ENCODE measurements at places on chromosomes 5 and 9.

- DNase-seq: no peak
These were observed 189.0 kb downstream of the SNCAIP start for GRCh38 chr5:122501089-122501435.

DNA sequence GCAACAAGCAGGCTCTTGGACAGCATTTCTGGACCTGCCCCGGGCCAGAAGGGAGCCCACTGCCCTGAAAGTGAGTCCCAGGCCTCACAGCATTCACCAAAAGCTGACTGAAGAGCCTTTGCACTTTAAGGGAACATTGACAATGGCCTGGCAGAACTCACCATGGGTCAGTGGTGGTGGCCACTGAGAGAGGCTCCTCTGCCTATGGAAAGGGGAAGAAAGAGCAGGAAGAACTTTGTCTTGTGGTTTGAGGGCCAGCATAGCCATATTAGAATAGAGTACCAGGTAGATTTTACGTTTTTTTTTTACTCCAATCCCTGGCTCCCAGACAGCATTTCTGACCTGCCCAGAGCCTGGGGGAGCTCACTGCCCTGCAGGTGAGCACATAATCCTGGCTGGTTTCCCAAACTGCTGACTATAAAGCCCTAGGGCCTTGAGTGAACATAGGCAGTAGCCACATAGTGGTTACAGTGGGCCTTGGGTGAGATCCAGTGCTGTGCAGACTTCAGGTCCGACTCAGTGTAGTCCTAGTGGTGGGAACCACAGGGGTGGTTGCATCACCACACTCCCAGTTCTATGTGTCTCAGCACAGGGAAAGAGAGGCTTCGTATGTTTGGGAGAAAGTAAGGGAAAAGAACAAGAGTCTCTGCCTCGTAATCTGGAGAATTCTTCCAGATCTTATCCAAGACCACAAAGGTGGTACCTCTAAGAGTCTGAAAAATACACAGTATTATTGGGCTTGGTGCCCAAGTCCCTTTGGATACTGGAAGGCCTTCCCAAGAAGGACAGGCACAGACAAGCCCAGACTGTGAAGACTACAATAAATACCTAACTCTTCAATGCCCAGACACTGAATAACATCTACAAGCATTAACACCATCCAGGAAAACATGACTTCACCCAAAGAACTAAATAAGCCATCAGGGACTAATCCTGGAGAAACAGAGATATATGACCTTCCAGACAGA, 89.5 kb downstream of the TSSK1B start:
- no peak for DNase-seq

DNA sequence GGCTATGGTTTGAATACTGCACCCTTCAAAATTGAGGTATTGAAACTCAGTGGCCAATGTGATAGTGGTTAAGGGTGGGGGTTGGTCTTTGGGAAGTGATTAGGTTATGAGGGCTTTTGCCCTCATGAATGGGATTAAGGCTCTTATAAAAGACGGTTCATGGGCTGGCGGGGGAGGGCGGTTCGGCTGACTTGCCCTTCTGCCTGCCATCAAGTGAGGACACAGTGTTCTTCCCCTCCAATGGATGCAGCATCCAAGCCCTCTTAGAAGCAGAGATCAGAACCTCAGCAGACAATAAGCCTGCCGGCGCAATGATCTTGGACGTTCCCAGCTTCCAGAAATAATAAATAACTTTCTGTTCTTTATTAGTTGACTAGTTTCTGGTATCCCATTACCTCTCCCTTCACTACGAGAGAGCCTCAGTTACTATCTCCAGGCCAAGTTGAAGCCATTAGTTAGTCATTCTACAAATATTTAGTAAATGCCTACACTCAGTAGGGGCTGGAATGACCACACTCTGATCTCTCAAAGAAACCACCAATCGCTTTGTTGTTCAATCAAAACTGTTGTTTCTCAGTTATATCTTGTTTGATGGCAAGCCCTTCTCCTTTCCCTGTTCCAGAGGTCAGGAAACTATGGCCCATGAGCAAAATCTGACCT, 219.3 kb downstream of the TSSK1B start:
- no peak for DNase-seq

DNA sequence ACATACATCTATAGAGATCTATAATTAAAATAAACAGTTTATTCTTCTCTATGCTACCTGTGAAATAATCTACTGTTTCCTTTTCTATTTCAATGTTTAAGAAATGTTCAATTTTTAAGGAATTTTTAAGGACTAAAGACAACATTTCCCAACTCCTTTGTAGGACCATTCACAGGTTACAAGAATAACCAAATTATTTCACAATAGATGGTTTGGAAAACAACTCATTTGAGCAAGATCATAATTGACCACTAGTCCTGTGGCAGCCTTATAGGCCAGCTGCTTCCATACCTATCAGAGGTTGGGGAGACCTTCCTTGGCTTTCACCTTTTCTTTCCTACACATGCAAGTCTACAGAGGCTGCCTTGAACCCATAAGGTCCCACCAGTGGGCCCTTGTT, 193.7 kb downstream of the TTC39B start:
- no peak for DNase-seq

DNA sequence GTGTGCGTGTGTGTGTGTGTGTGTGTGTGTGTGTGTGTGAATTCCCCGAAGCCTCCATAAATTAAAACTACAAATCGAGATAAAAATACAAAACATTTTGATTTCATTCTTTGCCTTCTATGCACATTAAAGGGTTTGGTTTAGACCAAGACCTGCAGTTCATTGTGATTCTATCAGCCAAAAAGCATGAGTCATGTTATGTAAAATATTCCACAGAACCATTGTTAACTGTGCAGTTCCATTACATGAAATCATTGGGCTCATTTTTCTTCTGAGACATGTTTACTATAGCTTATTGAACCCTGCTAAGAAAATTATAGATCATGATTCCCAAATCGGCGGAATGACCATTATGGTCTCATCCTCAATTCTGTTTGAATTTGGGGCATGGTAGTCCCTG, 11.7 kb downstream of the CAVIN4 start:
- DNase-seq: no peak

- no peak for DNase-seq
These were observed 4.6 kb upstream of the DND1 start for GRCh38 chr5:140677947-140678346.

GRCh38 chr5:132114150-132115121, 40.8 kb downstream of the CSF2 start:
- DNase-seq: no peak

DNA sequence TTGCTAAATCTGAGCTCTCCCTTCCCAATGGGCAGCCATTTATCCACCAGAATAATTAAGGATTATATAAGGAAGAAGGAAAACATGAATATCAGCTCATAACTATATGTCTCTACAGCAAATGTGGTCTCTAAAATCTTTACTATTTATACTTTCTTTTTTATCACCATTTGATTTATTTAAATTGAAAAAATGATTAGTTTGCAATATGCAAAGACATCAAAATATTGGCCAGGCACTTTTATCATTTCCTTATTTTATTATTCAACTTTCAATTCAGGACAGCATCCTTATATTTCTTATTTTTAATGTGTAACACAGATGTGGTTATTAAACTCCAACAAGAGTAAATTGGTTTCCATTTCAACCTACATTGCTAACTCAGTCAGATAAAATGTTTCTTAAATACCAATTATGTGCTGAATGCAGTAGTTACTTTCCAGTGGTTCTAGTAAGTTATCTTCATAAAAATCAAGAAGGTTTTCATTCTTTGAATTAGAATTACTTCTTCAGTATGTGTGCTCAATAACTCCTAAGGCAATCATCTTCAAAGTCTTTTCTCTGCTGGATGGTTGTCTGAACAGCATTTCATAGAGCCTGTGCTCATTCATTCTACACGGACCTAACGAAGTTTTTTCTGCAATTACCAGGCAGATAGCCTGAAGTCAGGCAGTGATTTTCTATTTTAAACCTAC, 1148.0 kb downstream of the CDH12 start:
- DNase-seq: no peak

DNA sequence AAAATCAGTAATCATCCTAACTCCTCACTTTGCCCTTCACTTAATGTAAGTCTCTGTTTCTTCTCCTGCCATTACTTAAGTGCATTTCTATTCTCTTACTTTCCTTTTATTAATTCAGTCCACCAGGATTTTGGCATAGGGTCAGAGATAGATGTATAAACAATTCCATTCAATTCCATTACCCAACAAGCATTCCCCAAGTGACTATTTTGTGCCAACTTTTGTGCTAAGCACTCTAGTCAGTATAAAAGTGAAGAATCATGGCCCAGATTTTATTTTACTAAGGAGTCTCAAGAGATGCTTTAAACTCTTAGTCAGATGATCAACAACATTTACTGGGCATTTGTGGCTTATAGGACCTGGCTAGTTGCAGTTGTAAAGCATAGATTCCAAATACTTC, 159.3 kb downstream of the DMAC1 start:
- DNase-seq: no peak

- DNase-seq: no peak
These were observed 913.9 kb downstream of the TLE4 start for GRCh38 chr9:80485420-80486250.

DNA sequence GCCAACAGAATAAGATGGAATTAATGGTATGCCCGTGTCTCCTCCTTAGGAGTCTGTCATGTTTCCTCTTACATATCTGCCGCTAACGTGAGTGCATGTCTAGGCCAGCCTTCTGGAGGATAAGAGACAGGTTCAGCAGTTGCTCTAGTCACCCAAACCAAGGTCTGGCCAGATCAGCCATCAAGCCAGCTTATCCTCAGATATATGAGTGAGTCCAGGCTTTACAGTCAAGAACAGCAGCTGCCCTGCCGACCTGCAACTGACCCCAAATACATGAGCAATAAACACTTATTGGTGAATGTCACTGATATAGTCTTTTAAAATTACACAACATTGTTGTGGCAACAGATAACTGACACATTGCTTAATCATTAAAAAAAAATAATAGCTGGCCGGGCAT, 123.5 kb downstream of the TSSK1B start:
- no peak for DNase-seq

- no peak for DNase-seq
These were observed 287.3 kb upstream of the NUDT12 start for GRCh38 chr5:103849934-103850333.

DNA sequence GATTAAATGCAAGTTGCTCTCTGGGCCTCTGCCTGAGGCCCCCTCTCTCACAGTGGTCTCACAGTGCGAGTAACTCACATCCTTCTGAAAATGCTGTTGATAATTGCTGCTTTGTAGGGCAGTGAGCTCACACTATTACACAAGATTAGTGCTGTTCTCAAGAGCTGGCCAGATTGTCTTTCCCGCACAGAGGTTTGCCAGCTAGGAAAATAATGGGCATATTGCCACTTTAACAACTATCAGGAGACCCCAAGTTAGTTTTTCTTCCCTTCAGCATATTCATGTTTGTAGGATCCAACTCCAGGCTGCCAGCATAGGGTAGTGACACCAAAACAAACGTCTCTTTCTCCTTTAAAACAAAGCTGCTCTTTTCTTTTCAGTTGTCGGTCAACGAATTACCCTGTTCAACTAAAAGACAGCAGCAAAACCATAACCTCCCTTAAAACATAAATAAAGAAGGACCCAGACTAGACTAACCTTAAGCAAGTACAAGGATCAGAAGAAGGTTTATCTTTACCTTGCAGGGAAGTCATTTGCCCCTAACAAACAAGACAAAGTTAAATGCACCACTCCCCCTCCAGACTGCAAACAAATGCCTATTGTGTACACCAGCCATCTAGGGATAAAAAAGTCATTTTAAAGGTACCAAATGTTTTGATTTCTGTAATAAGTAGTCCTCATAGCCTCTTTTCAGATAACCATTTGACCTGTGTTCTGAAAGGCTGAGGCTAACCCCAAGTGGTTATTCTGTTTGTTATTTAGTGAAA, 91.4 kb downstream of the VCAN start:
- DNase-seq: no peak

- no peak for DNase-seq
These were observed 13.9 kb upstream of the OSMR start for GRCh38 chr5:38831909-38832308.

DNA sequence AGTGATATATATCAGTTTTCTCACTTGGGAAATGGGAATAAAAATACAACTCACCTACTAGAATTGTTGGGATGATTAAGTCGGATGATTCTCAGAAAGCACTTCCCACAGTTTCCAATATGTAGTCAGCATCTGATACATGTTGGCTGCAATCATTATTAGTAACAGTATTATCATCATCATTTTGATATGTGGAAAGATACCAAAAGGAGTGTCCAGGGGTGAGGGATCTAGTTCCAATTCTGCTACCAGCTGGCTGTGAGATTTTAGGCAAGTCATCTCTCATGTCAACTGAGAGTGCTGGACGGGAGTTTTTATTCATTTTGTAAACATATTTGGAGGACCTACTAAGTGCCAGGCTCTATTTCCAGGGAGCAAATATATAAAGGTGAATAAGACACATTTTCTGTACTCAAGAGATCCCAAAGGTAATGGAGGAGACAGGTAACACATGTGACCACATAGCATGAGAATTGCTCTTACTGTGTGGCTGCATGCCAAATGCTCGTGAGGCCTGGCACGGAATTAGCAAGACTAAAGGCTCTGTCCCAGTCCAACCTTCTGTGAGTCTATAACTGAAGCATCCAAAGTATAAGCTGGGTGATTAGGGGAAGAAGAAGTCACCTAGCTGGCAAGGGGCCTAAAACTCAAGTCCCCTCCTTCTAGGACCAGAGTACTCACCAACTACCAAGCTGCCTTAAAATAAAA, 83.0 kb downstream of the GRIA1 start:
- no peak for DNase-seq

- DNase-seq: no peak
These were observed 212.4 kb upstream of the MEF2C start for GRCh38 chr5:89095341-89095740.

GRCh38 chr5:23482642-23483041, 24.8 kb upstream of the PRDM9 start:
- no peak for DNase-seq

DNA sequence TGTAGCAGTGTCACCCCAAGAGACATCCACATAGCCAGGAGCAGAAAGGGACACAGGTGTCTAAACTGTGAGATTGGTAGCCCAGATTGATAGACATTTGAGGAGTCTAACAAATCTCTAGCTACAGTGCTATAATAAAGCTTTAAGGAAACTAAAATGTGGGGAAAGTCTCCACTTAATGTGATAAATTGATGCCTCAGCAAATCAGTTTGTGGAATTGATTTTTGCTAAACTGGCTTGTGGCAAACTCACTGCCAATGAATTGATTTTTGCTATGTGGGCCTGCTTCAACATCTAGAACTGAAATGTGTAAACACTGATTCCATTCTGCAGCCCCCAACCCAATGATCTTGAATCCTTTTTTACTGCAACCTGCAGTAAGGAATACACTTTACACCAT, 16.8 kb upstream of the MAP3K1 start:
- DNase-seq: no peak

DNA sequence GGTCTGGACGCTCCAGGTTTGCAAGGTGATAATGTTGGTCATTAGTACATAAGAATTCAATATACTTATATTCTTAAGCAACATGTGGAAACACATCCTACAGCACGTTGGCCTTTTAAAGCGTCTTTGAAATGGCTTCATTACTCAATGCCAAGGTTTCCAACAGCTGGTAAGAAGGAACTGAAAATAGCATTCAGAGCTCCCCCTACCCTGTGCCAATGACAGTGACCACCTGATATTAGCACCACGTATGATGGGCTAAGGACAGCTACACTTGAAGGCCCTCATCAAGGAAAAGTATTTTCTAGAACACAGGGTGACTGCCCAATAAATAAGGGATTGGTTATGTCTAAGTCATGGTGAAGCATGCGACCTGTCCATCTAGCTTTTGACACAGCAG, 9.9 kb downstream of the ZNF622 start:
- no peak for DNase-seq

Measured in gastrocnemius medialis (tissue), 4 donors.